ENCODE measurements at places on chromosomes 6 and 20.

DNA sequence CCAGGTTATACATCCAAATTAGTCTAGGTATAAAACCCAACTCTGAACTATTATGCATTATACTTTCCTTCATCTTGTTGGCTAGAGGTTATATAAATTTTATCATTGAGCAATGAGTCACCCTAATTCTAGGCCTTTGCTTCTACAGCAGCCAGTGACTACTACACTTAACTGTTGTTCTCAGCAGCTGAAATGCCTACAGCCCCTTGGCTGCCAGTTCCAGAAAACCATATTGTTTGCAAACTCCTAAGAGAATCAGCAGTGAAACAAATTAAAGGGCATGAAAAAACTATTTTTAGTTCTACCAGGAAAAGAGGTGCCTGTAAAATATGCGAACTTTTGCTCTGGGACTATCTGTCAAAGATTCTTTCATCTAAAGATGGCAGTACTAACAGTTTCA lies 292.8 kb downstream of the FRK start:
- DNase-seq: no peak

GRCh38 chr6:47071681-47072080 lies 29.5 kb upstream of the ADGRF1 start:
- DNase-seq: no peak

DNA sequence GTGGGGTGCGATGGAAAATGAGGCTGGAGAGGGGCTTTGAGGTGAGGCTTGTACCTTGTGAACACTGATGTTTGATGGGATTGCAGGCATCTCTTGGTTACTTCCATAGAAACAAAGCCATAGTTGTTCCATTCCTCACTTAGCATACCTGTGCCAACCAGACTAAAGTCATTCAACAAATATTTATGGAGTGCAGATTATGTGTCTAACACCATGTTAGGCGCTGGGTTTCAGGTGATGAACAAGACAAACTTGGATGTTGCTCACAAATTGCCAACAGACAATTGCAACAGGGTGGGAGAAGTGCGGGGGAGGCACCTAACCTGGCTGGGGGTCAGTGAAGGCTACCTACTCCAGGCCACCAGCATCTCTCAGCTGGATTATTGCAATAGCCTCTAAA lies 1.5 kb downstream of the TTPAL start:
- no peak for DNase-seq

DNA sequence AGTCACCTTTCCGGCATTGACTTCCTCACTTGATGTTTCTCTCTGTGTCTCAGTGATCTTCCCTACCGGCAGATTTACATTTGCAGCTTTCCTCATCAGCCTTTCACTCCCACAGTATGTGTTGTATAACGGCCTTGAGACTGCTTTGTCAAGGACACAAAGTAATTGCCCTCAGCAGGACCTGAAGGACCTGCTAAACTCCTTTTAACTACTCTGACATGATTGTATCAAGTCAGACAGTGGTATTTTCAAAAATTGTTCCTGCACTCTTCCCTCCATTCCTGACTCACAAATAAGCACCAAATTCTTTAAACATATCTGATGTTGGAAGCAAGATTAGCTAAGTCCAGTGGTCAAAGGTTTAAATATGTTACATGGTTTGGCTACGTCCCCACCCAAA lies 62.4 kb downstream of the PDE10A start:
- DNase-seq: no peak

DNA sequence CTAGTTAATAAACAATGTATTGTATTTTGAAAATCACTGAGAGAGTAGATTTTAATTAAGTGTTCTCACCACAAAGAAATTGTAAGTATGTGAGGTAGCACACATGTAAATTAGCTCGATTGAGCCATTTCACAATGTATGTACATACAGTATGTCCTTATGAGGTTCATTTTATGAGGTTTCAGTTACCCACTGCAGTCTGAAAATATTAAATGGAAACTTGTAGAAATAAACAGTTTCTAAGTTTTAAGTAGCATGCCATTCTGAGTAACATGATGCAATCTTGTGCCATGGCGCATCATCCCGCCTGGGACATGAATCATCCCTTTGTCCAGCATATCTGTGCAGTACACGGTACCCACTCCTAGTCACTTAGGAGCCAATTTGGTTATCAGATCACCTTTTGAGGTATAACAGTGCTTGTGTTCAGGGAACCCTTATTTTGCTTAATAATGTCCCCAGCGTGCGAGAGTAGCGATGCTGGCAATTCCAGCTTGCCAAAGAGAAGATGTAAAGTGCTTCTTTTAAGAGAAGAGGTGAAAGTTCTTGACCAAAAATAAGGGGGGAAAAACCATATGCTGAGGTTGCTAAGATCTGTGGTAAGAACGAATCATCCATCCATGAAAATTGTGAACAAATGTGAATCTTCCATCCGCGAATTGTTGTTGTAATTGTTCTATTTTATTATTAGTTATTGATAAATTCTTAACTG lies 64.7 kb downstream of the KCNS1 start:
- no peak for DNase-seq

DNA sequence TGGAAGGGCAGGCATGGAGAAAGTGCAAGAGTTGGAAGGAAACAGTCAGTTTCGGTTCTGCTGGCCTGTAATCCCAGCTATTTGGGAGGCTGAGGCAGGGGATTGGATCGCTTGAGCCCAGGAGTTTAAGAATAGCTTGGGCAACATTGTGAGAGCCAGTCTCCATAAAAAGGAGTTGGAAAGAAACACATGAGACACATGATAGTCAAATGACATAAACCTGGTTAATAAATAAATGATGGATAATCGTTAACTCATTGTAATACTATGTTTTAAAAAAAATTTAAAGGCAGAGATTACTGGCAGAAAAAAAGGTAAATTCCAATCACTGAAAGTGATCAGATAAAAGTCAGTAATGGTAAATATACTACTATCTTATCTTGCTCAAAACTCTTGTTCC lies 37.2 kb upstream of the PHACTR1 start:
- no peak for DNase-seq

DNA sequence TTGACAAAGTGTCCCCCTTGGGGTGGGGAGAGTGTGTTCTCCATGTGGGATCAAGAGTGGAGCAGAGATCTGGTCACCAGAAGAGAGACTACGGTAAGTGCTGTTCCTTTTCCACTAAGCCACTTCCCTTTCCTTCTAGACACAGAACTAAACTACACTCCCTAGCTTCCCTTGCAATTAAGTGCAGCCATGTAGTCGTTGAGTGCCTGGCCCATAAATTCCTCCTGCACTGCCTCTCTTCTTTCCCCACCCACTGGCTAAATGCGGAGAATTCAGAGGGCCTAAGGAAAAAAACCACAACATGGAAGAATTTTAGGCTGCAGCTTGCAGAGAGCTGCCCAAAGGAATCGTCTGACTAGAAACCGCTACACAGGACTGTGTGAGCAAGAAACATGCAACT lies 1.5 kb downstream of the WDR27 start:
- DNase-seq: no peak

GRCh38 chr6:119173249-119174084 lies 95.0 kb upstream of the FAM184A start:
- no peak for DNase-seq

DNA sequence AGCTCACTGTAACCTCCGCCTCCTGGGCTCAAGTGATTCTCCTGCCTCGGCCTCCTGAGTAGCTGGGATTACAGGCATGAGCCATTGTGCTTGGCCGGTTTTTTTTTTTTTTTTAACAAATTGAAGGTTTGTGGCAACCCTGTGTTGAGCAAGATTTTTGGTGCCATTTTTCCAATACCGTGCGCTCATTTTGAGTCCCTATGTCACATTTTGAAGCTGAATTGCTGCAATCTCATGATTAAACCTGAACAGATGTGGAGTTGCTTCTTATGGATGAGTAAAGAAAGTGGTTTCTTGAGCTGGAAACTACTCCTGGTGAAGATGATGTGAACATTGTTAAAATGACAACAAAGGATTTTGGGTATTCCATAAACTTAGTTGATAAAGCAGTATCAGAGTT lies 16.6 kb downstream of the SASH1 start:
- no peak for DNase-seq

DNA sequence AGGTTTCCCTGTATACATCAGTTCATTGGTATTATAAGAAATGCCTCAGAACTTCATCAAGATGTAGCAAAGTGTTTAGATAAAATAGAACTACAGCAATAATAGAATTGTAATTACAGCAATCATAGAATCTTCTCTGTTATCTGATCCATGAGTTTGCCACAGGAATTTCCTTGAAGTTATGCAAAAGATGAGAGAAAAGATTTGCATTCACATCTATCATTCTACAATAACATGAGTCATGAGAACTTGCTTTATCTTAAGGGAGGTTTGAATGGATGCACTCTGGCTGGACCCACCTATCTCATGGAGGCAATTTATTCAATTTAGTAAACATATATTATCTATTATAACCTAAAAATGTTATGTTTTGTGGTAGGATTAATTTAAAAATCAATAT lies 329.8 kb upstream of the EPHA7 start:
- DNase-seq: no peak

DNA sequence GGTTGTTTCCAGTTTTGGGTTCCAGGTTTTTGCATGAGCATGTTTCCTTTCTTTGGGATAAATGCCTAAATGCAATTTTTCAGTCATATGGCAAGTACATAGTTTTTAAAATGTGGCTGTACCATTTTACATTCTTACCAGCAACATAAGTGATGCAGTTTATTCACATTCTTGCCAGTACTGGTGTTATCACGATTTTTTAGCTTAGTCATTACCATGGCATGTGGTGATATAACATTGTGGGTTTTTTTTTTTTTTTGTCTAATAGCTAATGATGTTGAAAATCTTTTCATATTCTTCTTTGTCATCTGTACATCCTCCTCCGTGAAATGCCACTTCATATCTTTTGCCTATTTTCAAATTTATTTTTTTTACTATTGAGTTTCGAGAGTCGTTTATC lies 2.9 kb upstream of the TDRD6 start:
- DNase-seq: no peak

DNA sequence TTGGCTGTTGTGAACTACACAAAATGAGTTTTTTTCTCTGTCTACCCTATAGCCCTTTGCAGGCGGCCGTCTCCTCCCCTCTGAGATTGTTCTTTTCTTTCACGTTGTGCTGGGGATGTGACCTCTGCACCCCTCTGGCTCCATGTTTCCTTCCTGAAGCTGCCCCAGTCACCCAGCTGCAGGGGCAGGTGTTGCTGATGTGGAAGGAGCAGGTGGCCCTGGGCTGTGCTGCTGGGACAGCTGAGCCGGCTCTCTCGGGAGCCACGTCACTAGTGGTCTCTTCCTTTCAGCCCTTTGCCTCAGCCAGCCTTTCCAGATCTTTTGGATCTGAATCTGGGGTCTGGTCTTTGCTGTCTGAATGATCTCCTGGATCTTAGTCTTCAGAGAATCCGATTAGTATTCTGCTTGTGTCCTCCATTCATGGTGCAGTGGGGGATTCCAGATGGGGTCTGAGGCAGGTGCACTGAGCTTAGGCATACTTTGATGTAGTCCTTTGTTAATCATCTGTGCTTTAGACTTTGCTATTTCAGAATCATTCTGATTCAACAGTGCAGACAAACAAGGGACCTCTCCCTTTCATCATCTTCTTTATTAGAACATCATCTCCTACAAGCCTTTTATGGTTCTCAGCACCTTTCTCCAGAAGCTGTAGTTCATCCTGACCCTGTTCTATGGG lies 31.4 kb downstream of the TMEM181 start:
- DNase-seq: no peak

GRCh38 chr6:22904431-22904830 lies 335.1 kb downstream of the HDGFL1 start:
- peak; percentile 13 for DNase-seq

DNA sequence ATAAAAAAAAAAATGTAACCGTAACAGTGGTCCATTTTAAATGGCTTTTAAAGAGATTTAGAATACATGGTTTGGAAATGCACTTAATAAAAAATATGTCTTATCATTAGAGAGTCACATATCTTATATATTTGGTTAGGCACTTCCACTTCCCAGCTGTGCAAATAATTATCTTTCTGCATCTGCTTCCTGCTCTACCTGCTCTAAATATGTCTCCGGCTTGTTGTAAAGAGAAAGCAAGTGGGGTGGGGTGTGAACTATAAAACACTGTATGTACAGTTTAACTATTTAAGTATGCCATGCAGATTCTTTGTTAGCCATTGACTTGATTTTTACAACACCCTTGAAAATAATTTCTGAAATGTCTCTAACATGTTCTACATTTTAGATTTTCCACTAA lies 106.3 kb downstream of the NKAIN2 start:
- no peak for DNase-seq

GRCh38 chr6:29563435-29563965 lies 4.0 kb upstream of the UBD start:
- no peak for DNase-seq

DNA sequence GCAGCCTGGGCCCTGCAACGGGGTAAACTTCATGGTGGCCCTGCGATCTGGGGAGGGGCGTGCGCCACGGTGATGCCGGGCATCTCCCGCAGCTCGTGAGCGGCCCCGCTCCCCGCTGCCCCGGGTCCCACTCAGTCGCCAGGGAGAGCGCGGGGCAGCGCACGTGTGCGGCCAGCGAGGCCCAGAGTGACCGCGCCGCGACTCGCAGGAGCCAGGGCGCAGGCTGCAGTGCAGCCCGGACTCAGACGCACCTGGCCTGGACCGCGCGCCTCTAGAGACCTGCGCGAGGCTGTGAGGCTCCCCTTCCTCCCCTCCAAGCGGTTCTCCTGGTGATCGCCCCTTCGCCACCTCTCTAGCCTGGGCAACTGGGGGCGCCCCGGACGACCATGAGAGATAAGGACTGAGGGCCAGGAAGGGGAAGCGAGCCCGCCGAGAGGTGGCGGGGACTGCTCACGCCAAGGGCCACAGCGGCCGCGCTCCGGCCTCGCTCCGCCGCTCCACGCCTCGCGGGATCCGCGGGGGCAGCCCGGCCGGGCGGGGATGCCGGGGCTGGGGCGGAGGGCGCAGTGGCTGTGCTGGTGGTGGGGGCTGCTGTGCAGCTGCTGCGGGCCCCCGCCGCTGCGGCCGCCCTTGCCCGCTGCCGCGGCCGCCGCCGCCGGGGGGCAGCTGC lies 652 bp downstream of the BMP6 start:
- no peak for DNase-seq
